ENCODE measurements at places on chromosomes 6 and 20. TPM values are rescaled to one million over a fixed set of nuclear protein-coding genes. Genes with fewer than 3 reads are reported as not detected.

DNA sequence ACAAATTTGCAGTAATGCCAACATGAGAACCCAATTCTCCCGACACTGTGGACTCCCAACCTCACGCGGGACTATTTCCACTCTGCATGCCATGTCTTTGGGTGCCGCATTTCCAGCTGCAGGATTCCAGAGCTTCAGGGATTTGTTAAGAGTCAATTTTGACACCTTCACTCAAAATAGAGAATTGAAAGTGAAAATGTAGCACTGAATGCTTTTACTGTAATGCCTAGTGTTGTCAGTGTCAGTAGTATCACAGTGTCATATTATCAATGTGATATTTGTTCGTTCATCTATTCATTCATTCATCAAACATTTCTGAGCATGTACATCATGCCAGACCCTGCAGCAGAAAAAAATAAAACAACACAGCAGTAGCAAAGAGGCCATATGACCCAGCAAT is 13.4 kb upstream of the FAM50B start:
- no peak for DNase-seq

- DNase-seq: no peak
These were observed 750.0 kb upstream of the CITED2 start for GRCh38 chr6:140124498-140124897.

DNA sequence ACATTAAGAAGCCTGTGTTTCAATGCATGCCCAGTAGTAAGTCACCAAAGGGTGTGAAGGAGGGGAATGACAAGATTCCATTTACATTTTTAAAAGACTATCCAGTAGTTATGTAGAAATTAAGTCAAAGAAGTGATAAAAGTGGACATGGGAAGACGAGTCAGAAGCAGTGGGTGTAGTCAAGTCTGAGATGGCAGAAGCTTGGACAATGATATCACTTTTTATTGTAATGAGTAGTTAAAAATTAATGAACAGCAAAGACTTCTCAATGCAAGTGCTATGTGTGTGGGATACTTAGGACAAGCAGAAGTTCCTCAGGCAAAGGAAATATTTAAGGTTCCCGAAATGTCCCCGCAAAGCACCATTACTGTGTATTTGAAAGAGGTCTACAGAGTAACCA is 156.0 kb downstream of the DST start:
- no peak for DNase-seq

- no peak for DNase-seq
These were observed 1096.4 kb upstream of the MAP3K7 start for GRCh38 chr6:91683240-91683639.

DNA sequence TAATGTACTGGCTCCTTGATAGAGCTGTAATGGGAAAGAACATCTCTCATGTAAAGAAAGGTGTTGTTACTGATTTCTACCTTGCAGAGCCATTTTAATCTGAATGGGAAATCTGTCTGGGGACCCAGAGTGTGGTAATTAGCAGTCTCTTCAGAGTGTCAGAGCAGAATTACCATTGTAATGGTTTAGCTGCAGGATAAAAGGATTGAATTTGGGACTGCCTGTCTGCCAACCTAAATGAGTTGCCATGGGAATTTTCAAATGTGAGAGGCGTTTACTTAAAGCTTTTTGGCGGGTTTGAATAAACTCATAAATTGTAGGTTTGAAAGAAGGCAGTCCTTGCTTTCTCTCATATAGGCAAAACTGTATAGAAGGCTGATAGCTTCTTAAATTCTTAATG is 128.8 kb downstream of the QKI start:
- no peak for DNase-seq

GRCh38 chr6:168217880-168218537 is 101.6 kb downstream of the DACT2 start:
- peak; percentile 6 for DNase-seq

DNA sequence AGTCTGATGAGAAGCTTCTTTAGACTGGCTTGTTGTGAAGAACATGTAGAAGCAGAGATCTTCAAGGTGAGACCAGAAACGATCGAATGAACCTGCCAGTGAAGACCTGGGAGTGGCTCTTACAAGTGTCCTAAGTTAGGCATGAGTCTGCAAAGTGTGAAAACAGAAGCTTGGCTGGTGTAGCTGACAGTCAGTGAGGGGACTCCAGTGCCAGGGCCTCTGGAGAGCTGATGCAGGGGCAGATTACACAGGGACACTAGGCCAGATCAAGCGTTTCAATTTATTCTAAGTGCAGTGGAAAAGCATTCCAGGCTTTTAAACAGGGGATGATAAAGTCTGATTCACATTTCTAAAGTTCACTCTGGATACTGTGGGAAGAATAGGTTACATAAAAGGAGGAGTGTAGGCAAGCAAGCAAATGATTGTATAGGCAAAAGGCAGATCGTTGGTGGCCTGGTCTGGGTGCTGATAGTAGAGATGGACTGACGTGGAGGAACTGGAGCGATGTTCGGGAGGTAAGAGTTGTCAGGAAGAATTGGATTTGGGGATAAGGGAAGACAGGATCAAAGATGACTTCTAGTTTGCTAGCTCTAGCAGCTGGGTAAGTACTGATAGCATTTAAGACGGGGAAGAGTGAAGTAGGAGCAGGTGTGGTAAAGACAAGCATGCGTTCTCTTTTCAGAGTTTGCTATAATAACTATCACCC is 133.5 kb downstream of the MAN1A1 start:
- DNase-seq: no peak

DNA sequence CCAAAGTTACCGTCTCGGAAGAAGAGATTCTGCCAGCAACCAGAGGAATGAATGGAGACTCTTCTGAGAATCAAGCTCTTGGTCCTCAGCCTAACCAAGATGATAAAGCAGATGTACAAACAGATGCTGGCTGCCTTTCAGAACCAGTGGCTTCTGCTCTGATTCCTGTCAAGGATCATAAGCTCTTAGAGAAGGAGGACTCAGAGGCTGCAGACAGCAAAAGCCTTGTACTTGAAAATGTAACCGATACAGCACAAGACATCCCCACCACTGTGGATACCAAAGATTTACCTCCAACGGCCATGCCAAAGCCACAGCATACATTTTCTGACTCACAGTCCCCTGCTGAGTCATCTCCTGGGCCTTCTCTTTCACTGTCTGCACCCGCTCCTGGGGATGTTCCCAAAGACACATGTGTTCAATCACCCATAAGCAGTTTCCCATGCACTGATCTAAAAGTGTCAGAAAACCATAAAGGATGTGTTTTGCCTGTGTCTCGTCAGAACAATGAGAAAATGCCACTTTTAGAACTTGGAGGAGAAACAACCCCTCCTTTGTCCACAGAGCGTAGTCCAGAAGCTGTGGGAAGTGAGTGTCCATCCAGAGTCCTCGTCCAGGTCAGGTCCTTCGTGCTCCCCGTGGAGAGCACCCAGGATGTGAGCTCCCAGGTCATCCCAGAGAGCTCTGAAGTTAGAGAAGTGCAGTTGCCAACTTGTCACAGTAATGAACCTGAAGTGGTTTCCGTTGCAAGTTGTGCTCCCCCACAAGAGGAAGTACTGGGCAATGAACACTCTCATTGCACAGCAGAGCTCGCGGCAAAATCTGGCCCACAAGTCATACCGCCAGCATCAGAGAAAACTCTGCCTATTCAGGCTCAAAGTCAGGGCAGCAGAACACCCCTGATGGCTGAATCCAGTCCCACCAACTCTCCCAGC is 109.6 kb downstream of the RTN4IP1 start:
- DNase-seq: no peak

DNA sequence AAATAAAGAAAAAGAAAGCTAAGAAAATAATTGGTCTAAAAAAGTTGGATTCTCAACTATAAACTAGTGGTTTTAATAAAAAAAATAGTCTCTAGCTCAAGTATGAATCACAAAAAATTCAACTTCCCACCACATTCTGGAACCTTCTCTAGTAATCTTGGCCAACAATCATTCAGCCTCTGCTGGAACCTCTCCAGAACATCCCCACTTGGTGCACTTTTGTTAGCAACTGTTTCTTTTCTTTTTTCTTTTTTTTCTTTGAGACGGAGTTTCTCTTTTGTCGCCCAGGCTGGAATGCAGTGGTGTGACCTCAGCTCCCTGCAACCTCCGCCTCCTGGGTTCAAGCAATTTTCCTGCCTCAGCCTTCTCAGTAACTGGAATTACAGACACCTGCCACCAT is 35.7 kb downstream of the TXLNB start:
- no peak for DNase-seq

GRCh38 chr6:6890400-6890858 is 217.3 kb upstream of the RREB1 start:
- no peak for DNase-seq

DNA sequence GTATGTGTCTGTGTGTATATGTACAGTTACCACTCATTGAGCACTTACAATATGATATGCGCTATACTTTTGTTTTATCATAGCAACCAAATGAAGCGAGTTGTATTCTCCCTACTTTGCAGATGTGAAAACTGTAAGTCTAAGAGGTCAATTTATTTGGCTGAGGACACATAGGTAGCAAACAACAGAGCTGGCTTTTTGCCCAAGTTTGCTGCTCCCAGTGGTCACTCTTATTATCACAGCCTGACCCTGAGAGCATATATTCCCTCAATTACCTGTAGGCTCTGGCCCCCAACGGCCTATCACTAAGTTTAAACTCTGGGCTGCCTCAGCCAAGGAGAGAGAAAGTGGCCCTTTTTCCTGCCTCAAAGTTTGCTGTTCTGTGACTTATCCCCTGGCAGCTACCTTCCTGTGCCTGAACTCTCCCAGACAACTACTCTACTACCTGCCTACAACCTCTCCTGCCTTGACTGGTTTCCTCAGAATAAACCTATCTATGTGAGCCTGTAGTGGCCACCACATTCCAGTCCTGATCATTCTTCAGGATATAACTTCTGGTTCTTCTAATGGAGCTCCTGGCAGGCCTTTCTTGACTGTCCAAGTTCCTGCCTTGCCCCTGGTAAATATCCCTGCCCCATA is 221.8 kb downstream of the FRK start:
- DNase-seq: no peak

GRCh38 chr20:5074232-5074674 is 45.5 kb downstream of the PCNA start:
- no peak for DNase-seq

DNA sequence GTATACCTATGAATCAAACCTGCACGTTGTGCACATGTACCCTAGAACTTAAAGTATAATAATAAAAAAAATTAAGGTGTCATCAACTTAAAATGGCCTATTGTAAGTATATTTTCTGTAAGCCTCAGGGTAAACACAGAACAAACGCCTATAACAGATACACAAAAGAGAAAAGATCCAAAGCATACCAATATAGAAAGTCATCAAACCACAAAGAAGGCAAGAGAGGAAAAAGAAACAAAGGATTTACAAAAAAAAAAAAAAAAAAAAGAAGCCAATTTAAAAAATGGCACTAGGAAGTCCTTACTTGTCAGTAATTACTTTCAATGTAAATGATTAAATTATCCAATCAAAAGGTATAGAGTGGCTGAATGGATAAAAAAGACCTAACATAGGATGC is 24.6 kb upstream of the ASF1A start:
- DNase-seq: no peak

DNA sequence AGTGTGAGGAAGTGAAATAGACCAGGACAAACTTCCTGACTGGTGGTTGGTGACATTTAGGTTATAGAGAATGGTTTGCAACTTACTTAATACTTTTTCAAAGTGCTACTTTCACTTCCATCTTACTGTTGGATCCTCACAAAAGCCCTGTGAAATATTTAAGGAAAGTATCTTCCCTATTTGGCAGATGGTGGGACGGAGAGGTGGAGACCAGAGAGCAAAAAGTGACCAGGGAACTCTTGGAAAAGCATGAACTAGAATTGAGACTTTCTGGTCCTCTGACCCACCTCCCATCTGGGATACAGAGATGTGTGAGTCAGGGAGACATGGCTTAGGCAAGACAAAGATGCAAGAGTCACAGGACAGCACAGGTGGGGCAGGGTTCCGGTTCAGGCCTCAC is 3.0 kb downstream of the TRIM10 start:
- DNase-seq: no peak

GRCh38 chr6:15048367-15048766 is 197.5 kb upstream of the JARID2 start:
- no peak for DNase-seq

DNA sequence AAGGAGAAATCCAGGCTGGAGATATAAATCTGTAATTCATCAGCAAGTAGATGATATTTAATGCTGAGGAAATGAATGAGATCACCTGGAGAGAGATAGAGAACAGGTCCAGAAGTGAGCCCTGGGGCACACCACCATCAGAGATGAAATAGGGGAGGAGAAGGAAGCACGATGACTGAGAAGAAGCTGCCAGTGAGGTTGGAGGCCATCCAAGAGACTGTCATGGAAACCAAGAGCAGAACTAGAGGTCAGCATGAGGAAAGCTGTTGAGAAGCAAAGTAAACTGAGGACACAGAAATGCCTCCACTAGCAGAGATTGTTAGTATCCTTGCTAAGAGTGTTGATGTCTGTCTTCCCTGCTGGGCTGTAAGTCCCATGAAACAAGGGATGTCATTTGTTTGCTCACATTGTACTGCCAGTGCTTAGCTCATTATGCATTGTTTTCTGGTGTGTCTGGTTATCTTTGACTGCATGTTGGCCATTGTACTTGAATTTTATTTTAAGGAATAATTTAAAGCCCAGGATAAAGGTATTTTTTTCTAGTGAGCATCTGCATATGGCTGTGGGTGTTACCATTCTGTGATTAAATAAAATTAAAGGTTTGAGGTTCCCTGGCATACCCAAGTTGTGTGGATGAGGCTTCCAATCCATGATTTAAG is 35.8 kb downstream of the CDH22 start:
- DNase-seq: peak; percentile 55

DNA sequence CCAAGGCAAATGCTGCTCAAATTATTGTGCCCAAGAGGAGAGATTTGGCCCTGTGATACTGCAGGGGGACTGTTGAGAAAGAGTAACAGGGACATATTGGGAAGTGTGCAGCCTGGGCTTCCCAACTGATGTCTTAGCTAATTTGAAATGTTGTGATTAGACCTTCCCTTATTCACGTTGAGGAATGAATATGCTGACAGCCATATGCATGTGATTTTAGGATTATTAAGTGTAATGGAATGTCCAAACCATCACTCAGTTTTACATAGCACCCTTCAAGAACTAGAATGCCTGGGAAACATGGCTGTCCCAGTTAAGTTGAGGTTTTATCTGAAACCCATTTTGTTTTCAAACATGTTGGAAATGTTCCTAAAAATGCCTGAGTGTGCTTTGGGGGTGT is 81.4 kb downstream of the CARMIL1 start:
- DNase-seq: no peak

GRCh38 chr6:113318575-113318917 is 538.6 kb upstream of the MARCKS start:
- no peak for DNase-seq

GRCh38 chr6:140540743-140541142 is 1166.3 kb upstream of the CITED2 start:
- DNase-seq: no peak

DNA sequence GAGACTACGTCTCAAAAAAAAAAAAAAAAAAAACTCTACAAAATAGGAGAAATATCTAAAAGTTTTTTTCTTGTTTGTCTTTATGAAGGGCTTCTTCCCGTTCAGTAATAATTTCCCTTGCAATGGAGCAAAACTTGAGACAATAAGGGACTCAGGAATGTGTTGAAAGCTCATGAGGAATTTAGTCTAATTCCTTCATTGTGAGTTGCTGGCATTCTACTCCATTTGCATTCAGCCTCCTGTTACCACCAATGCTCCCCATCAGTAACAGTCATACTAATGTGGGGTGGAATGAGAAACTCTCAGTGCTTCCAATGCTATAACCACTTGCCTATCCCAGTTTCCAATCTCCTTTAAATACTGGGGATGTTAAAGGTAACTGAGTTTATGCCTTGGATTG is 576.7 kb upstream of the AGPAT4 start:
- no peak for DNase-seq

Gene WFDC5
- not detected for total RNA-seq

Gene SKIC2
- 41.0 TPM for total RNA-seq

Gene PDE10A
- not detected for total RNA-seq

Gene SLC22A7
- not detected for total RNA-seq

Gene ARHGAP40
- not detected for total RNA-seq

Gene PI3
- total RNA-seq: not detected

Gene RIPK1
- total RNA-seq: 19.0 TPM
